ENCODE measurements at places on chromosomes 16 and 17. TPM values are rescaled to one million over a fixed set of nuclear protein-coding genes. Genes with fewer than 3 reads are reported as not detected.

DNA sequence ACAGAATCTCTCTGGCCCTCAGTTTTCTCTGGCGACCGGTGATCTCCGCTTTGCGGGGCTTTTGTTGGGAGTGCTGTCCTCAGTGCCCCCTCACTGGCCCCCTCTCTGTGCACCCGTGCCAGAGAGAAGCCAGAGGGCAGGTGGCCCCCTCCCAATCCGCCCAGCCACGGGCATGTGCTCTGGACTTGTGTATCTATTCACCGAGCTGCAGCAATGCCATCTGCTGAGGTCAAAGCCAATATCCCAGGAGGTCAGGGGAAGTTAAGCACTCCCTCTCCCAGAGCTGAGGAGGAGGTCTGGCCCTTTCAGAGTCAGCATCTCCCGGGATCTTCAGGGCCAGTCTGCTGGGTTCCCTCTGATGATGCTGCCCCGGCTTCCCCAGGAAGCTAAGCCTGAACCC is 5.1 kb downstream of the CACNG5 start:
- no peak for DNase-seq

The CNGB1 gene
- not detected for total RNA-seq

GRCh38 chr17:17868641-17869522 is 32.1 kb upstream of the SREBF1 start:
- no peak for DNase-seq

- no peak for DNase-seq
Measured at GRCh38 chr16:11689031-11689840, 21.0 kb downstream of the SNN start.

DNA sequence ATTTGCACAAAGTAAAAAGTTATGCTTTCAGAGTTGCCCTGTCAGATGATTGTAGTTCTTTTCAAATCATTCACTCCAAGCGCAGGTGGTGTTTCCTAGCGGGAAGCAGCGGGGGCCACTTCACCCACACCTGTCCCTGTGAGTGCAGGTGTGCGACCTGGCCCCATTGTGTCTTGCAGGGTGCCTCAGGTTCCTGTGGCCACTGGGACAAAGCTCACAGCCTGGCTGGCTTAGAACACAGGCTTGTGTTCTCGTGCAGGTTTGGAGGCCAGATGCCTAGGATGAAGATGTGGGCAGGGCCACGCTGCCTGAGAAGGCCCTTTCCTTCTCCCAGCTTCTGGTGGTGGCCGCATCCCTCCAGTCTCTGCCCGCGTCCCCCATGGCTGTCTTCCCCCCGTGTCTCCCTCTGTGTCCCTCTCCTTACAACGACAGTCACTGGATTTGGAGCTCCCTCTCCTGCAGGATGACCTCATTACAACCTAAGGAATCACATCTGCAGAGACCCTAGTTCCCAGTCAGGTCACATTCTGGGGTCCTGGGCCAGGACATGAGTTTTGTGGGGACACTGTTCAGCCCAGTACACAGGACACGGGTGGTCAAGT is 90.5 kb downstream of the NPIPB11 start:
- no peak for DNase-seq

The ABCA10 gene
- total RNA-seq, result not detected

The NPIPB9 gene
- 0.96 TPM for total RNA-seq

GRCh38 chr17:75153780-75154194 is 525 bp downstream of the JPT1 start:
- DNase-seq, result no peak

DNA sequence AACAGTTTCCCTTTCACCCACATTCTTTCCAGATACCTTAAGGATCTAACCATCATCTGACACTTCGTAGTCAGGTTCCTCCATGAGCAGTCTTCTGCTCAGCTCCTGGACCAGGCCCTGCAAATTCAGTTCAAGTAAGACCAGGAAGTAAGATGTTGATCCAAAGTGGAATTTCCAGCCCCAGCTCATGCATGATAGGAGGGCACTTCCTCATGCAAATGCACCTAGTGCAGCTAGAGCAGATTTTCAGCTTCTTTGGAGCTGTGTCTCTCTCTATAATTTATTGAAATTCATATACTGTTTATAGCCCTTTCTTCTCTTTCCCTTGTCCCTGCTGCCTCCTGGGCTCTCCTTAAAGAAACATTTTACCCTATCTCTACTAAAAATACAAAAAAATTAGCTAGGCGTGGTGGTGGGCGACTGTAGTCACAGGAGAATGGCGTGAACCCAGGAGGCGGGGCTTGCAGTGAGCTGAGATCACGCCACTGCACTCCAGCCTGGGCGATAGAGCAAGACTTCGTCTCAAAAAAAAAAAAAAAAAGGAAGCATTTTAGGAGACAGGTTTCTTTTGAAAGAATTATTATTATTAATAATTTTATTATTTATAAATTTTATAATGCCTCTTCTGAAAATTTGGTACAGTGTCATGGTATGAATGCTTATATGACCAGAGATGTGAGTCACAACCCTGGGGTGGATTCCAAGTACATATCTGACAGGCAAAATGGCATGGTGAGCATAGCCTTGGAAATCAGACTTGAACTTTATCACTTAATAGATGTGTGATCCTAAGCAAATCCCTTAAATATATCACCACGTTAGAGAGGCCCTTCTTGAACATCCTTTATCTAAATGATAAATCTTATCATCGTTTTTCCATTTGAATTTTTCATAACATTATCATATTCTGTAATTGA is 94.3 kb downstream of the SSH2 start:
- DNase-seq, result no peak

GRCh38 chr17:71948703-71949422 is 172.0 kb upstream of the SOX9 start:
- DNase-seq, result no peak

GRCh38 chr16:64051824-64052223 is 1070.0 kb downstream of the CDH11 start:
- DNase-seq, result no peak

- DNase-seq, result no peak
Measured at GRCh38 chr16:11783319-11784037, 13.6 kb downstream of the ZC3H7A start.

- DNase-seq, result no peak
Measured at GRCh38 chr16:70398177-70398743, 40.6 kb downstream of the ST3GAL2 start.

All from H1 (cell line).